Stimulated activated CD4-positive, alpha-beta T cell treated with anti-CD3 and anti-CD28 coated beads, Interleukin-2, amount 100 ng/mL, for 24 hours (primary cell): ENCODE measurements at places on chromosomes 6 and 20.
A peak's percentile ranks its signal among the peaks of the same experiment; 100 is the strongest.

GRCh38 chr20:52748285-52748932 is 223.7 kb upstream of the TSHZ2 start:
- DNase-seq: no peak

DNA sequence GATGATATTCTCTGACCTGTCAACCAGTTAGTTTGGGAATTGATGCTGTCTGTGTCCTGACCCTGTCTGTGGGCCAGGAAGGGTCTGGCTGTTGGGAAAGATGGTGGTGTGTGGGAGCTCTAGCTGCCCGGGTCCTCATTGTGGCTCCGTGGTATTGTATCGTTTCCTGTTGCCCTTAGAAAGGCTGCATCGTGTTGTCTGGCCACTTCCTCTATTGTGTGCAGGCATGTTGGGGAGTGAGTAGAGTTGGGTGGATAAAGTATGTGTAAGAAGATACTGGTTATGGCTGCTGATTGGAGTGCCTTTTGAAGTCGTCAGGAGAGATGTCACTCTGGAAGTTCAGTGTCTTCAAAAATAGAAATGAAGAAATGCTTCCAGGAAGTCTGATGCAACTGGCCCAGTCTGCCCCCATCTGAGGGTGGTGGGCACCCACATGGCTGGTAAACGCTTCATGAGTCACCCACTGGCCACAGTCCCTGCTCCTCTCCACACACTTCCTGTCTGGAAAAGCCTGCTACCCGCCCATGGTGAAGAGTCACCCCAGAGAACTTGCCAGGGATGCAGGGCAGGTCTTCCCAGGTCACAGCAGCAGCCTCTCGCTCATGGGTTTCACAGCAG is 27.9 kb downstream of the PPARD start:
- peak; percentile 32 for DNase-seq

- no peak for DNase-seq
Measured at GRCh38 chr20:35021063-35021462, 65.4 kb downstream of the MYH7B start.

DNA sequence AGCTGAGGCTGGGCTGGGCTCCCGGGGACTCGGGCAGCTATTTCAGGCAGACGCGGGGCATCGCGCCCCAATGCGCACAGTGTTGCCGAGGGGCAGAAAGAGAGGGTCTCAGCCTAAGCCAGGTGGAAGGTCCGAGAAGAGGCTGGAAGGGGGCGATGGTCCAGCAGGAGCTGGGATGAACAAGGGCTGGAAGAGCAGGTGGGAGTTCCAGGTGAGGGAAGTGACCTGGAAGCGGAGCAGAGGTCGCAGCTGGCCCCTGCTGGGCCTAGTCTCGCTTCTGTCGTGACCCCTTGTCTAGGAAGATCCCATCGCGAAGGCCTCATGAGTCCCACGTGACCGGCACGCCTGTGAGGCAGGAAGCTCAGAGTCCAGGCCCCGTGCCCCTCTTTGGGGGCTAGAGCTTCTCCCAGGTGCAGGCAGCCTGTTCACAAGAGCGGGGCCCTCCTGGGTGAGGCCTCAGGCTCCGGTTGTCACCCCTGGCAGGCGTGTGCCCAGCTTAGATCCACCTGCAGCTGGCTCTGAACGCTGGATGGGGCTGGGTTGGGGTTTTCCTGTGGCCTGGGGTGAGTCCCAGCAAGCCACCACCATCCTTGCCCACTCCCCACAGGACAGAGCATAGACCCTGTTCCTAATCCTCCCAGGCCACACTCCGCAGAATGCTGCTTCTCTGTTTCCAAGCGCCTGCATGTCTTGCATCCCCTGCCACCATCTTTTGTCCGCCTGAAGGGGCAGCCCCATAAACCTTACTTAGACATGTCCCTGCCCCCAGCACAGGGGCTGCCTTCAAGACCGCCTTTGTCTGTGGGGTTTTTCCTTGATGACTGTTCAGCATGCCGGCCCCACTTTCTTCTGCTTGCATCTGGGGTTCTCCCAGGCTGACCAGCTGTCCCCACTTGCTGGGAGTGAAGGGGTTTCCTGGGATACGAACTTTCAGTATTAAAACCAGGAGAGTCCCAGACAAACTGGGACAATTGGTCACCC is 15.1 kb downstream of the SLC22A3 start:
- no peak for DNase-seq

DNA sequence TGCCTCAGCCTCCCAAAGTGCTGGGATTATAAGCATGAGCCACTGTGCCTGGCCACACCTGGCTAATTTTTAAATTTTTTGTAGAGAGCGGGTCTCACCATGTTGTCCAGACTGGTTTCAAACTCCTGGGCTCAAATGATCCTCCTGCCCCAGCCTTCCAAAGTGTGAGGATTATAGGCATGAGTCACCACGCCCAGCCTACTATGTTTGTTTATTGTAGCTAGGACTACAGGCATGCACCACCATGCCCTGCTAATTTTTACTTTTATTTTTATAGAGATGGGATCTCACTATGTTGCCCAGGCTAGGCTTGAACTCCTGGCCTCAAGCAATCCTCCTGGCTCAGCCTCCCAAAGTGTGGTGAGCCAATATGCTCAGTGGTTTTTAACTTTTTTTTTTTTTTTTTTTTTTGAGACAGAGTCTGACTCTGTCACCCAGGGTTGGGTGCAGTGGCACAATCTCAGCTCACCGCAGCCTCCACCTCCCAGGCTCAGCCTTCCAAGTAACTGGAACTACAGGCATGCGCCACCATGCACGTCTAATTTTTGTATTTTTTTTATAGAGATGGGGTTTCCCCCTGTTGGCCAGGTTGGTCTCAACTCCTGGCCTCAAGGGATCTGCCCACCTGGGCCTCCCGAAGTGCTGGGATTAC is 12.0 kb upstream of the DDX43 start:
- no peak for DNase-seq

DNA sequence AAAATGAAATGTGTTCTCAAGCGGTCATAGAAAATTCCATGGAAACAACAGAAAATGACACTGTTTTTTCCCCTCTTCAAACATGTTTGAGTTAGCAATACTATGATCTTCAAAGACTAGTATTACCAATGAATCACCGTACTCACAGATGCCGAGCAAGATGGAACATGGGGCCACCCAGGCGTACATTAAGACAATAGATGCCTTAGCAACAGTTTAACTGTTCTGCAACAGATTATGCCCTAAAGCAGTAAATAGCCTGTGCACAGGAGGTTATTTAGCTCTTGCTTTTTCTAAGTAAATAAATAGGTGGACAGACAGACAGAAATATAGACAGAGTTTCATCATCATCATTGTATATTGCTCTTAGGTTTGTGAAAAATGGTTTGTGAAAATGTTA is 284.0 kb upstream of the DEFB112 start:
- DNase-seq: no peak

DNA sequence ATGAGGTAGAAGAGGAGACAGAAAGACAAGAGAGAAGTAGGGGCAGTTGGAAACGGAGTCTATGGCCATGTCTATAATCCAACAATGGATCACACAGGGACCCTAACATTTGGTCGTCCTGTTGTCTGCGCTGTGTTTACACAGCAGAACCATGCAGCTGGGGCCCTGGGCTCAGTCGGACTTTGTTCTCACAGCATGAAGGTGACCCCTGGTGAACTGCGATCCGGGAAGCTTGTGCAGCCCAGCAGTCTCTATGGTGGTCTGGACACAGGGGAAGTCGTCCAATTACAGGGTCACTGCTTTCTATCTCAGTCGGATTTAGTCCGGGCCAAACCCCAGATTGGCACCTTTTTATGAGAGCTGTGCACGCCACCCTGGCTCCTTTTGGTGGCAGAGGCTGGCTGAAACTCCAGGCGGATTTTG is 153.6 kb downstream of the FOXA2 start:
- no peak for DNase-seq

- DNase-seq: no peak
Measured at GRCh38 chr6:12577124-12577850, 139.3 kb upstream of the PHACTR1 start.

GRCh38 chr20:10521068-10521831 is 86.1 kb downstream of the SLX4IP start:
- no peak for DNase-seq

DNA sequence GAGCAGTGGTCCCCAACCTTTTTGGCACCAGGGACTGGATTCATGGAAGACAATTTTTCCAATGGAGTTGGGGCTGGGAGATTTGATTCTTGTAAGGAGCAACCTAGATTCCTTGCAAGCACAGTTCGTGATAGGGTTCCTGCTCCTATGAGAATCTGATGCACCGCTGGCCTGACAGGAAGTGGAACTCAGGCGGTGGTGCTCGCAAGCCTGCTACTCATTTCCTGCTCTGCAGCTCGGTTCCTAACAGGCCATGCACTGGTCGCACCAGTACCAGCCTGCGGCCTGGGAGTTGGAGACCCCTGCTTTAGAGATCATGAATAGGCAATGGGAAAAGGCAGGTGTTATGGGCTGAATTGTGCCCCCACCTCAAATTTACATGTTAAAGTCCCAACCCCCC is 131.2 kb downstream of the PFDN4 start:
- no peak for DNase-seq

DNA sequence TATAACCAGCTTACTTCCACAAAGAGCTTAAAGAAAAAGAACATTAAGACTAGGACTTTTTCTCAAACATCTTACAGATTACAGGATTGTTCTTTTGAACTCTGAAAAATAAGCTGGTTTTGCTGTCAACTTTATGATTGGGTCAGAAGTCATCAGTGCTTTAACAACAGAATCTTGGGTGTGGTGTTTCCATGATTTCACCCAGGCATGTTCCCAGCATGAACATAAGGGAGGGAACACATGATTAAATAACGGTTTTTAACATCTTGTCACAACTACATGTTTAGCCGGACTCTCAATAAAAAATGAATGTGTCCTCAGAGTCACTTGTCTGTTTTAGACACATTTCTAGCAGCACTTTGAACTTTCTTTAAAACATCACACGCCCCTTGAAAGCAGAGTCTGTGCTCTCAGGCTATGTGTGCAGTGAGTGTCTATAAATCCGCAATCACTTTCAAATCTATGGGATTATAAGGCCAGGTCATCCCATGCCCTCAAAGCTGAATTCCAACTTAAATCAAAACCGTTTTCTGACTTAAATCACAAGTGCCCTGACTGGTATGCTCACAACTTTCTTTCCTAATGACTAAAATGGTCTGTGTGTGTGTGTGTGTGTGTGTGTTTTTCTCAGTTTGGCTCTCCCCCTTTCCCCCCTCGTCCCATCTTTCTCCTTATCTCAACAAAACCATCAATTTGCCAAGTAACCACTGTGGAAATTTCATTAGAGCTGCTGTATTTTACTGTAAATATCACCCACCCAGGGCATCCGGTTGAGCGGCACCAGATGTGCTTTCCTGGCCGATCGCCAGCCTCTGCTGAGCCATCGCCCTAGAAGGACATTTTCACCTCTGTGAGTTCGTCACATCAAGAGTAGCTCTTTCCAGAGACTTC is 216.8 kb upstream of the DTNBP1 start:
- DNase-seq: peak; percentile 78
